ENCODE measurements at places on chromosomes 4 and X.

- DNase-seq = no peak
Measured at GRCh38 chr4:7199771-7200441, 7.6 kb downstream of the SORCS2 start.

- no peak for DNase-seq
Measured at GRCh38 chr4:5968246-5968645, 50.0 kb downstream of the C4orf50 start.

DNA sequence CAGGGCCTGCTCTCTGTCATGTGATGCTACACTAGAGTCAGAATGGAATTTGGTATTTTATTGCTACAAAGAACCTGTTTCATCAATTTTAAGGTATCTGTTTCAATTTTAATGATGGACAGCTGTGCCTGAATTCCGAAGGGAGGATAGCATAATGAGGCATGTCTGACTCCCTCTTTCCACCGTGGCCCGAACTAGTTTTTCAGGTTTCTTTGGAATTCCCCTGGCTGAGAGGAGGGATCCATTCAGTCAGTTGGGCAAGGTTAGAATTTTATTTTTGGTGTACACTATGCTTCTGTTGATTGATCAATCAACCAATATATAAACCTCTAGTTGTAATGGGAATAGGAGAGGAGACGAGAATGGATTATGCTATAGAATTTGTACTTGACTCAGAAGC is 761.8 kb downstream of the FAM133A start:
- DNase-seq = no peak

- DNase-seq = no peak
Measured at GRCh38 chr4:3715061-3715854, 50.9 kb upstream of the ADRA2C start.

DNA sequence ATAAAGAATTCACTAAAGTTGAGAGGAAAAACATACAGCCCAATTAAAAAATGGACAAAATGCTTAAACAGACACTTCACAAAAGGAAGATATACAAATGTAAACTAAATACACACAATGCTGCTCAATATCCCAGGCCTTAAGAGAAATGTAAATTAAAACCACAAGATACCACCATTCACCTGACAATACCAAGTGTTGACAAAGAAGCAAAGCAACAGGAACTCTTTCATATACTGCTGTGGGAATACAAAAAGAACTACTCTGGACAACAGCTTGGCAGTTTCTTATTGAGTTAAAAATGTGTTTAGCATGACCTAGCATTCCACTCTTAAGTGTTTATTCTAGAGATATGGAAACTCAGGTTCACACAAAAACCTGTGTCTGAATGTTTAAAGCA is 71.3 kb downstream of the ABCB7 start:
- no peak for DNase-seq

GRCh38 chrX:23883737-23884354 is 23.9 kb downstream of the APOO start:
- DNase-seq = no peak

DNA sequence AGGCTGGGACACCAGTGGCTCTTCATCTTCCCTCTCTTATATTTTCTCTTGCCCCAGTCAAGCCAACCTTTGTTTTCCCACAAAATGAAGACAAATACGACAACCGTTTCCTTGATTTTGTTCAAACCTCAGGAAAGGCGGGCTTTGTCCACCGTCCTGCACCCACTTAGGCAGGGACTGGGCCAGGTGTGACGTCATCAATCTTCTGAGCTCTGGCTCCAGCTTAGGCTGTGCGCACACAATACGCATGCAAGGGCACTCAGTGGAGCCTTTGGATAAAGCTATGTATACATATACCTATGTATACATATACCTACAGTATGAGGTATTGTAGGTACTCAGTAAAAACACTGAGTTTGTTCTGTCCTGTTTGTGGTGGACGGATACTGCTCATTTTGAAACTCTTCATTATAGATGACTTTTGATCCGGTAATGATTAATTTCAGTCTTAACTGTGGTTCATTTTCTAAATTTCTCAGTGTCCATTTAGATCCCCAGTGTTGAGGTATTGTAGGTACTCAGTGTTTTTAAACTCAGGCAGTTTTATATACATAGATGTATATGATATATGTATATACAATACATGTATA is 194.9 kb downstream of the MGST2 start:
- no peak for DNase-seq

- no peak for DNase-seq
Measured at GRCh38 chr4:76606645-76607265, 171.7 kb downstream of the SHROOM3 start.

DNA sequence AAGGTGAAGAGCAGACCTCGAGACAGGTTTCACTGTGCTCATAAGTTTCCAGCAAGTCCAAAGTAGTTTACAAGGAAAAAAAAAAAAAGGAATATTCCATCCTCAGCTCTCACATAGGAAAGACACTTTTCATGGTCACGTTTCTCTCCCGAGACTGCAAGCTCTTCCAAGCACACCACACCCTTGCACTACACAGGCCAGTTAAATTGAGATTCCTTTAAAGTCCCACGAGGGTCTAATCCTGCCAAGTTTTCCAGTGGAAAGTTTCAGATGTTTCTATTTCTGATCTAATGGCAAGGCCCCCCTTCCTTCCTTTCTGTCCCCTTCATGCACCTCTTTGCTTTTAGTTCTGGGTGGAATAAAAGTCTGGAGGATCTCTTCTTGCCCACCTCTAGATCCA is 67.9 kb upstream of the PCDH19 start:
- DNase-seq = no peak

- no peak for DNase-seq
Measured at GRCh38 chrX:33045245-33045644, 166.1 kb downstream of the DMD start.

All from T-helper 17 cell (primary cell).